ENCODE measurements at places on chromosomes 12 and 14.

GRCh38 chr12:40693207-40693821 lies 1.1 kb downstream of the CNTN1 start:
- DNase-seq = no peak

- no peak for DNase-seq
Observed at GRCh38 chr12:129052373-129052772, 199.1 kb downstream of the GLT1D1 start.

DNA sequence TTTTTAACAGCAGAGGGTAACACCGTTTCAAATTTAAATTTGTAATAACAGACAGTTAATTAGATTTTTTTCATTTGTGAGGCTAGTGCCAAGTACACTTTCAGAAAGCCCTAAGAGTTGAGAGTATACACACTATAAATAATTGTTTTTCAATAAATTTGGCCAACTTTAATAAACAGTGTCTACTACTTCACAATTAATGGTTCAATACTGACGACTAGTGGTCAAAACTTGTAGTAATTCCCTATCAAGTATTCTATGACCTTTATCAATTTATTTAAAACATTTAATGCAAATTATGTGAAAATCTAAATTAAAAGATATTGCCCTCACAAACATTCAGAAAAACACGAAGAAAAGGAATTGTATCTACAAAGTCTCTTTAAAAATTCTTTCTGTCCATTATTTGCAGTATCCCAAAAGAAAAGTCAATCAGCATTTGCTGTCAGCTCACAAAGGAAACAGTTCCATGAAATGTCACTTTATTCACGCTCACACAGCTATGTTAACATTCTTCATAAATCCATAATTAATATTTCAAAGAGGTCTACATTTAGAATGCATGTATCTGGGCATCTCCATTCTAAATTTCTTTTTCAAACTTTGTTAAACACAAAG lies 91.2 kb downstream of the CEP128 start:
- DNase-seq = no peak

DNA sequence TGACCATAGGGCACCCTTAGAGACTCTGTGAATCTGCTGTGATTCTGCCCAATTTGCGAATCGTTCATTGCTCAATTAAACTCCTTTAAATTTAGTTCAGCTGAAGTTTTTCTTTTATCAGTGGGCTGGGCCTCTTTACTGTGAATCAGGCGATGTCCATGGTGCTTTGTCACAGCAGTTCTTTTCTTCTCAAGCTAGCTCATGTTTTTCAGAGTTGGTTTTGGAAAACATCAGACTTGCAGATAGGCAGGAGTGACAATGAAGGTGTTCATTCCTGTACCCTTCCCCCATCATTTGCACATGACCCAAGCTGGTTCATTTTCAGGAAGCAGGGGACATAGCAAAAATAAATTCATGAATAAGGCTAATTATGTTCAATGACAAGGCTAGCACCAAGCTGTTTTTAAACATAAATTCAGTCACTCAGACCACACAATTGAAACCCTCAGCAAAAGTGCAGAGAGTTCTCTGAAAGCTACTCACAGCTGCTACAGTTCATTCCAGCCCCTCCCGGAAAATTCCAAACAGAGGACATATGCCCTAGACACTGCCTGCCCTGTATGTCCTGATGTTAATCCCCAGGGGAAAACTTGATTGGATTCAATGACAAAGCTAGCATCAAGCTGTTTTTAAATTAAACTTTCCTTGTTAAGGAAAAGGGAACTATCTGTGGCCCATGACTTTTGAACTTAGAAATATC lies 383.3 kb downstream of the C12orf75 start:
- no peak for DNase-seq

DNA sequence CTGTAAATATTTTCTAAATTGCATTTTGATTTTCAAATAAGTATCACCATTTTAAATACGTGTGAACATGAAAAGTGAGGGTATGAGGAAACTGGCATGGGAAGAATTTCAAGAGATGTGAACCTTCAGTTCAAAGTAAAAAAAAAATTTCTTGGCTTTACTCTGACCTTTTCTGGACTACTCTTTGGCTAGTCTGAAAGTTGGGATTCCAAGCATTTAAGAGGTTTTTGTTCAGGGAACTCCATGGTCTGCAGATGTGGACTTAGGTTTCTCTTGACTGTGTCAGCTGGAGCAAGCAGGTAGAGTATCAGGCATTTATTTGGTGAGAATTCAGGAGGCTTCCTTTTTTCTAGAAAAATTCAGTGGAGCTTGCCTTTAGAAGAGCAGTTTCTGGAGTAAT lies 311.6 kb downstream of the LRIG3 start:
- no peak for DNase-seq

GRCh38 chr12:61676520-61676919 lies 583.7 kb upstream of the USP15 start:
- no peak for DNase-seq

All from stimulated activated CD8-positive, alpha-beta memory T cell treated with anti-CD3 and anti-CD28 coated beads, Interleukin-15, amount 100 ng/mL, for 1 hour (primary cell).